ENCODE measurements at places on chromosomes 6 and 20.

DNA sequence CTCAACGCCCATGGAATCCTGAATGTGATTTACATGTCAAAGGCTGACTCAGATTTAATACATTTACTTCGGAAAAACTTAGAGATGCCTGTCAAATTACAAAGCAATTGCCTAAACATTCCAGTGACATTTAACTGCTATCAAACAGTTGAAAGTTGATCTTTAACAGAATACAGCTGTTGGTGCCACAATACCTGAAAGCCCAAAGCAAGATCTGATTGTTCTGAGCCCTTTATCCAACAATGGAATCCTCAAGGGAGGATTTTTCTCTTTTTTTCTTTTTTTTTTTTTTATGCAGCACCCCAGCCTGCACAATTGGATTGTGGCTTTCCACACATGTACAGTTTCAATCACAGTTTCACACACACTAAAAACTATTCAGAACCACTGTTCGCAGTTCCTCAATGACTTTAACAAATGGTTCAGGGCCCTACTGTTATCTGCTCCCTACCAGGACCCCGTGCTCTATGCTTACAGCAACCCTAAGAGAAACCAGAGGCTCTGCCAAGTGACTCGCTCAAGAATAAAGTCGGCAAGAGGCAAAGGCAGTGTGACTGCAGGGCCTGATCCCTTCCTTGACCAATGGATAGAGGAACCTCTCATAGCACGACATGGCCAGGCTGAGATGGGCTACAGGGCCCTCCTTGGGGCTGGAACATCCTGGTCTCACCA, 33.3 kb downstream of the EPB41L2 start:
- DNase-seq: no peak

GRCh38 chr20:25508083-25508770, 77.1 kb downstream of the NINL start:
- DNase-seq: peak; percentile 23

- DNase-seq: no peak
Observed at GRCh38 chr6:13191461-13191860, 136.9 kb downstream of the TBC1D7 start.

GRCh38 chr6:81763968-81764367, 11.5 kb upstream of the TENT5A start:
- no peak for DNase-seq

DNA sequence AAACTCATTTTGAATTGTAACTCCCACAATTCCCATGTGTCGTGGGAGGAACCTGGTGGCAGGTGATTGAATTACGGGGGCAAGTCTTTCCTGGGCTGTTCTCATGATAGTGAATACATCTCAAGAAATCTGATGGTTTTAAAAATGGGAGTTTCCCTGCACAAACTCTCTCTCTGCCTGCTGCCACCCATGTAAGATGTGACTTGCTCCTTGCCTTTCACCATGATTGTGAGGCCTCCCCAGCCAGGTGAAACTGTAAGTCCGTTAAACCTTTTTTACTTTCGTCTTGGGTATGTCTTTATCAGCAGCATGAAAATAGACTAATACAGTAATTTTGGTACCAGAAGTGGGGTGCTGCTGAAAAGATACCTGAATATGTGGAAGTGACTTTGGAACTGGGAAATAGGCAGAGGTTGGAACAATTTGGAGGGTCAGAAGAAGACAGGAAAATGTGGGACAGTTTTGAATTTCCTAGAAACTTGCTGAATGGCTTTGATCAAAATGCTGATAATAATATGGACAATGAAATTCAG, 41.4 kb upstream of the SAMHD1 start:
- DNase-seq: no peak

DNA sequence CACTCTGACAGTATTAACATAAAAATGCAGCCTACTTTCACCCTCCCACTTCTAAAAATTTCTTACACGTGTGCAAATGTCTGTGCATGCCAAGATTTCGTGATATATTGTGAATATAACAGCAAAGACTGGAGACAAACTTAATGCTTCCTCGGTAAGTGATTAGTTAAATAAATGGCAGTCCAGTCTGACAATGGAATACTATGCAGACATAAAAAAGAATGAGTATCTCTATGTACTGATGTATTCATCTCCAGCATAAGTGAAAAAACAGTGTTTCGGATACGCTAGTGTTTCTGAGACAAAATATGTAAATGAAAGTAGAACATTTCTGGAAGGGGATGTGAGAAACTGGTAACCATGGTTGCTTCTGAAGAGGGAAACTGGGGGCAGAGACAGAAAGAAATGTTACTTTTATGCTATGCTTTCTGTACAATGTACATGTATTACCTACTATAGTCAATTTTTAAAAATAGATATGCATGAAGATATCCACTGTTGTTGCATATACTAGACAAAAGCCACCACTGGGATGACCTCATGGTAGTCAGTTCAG, 7.0 kb downstream of the SLC22A23 start:
- no peak for DNase-seq

DNA sequence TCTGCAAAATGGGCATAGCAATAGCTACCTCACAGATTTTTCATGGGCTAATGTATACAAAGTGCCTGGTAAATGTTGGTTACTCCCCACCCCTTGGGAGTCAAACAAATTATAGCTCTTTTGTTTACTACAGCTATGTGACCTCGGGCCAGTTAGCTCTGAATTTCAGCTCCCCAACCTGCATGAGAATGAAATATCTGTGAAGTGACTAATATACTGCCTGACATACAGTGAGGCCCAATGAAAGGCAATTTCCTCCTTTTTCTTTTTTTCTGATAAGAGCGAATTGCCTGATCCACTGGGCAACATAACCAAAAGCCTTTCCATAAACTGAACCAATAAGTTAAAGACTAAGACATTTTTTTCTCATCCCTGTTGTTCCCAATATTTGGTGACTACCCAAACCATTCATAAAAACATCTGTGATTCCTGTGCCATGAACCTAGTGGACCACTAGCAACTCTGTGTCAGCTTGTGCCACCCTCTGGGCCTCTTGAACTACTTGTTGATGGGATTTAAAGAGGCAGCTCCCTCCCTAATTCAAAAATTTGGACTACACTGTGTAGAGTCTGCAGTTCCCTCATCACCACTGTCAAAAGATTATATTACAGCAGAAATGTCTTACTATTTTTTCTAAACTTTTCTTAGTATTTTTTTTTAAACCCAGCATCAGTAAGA, 91.9 kb upstream of the TMEM30A start:
- no peak for DNase-seq

DNA sequence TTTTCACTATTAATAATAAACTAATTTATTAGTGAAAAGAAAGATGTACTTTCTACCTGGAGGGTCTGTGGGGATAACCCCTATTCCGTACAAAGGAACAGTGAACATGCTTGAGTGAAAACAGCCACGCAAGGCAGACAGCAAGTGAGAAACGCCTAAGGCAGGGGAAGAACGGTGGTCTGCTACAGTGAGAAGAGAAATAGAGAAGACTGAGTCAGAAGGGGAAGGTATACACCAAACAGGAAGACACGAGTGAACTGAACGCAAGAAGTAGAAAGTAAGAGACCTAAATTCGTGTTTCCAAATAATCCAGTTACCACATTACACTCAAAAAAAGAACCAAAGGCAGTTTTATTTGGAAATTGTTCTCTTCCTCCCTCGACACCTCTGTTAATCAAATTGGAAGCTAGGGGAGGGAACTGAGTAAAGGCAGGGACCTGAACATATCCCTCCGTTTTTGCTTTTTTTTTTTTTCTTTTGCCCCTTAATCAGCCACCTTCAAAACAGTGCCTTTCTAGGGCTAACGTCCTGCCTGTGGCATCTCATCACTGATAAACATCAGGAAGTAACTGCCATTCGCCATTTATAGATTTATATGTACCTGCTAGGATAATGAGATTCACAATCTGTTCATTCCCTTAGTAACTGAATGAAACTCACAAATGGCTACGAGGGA, 48.9 kb downstream of the ATXN1 start:
- no peak for DNase-seq

- no peak for DNase-seq
Observed at GRCh38 chr6:166157930-166158617, 9.6 kb downstream of the TBXT start.

GRCh38 chr6:135176464-135176863, 4.6 kb upstream of the MYB start:
- no peak for DNase-seq

- no peak for DNase-seq
Observed at GRCh38 chr6:41940759-41941279, 789 bp downstream of the CCND3 start.

Measured in AG04449 (cell line).